ENCODE measurements at places on chromosomes 12 and 14.

DNA sequence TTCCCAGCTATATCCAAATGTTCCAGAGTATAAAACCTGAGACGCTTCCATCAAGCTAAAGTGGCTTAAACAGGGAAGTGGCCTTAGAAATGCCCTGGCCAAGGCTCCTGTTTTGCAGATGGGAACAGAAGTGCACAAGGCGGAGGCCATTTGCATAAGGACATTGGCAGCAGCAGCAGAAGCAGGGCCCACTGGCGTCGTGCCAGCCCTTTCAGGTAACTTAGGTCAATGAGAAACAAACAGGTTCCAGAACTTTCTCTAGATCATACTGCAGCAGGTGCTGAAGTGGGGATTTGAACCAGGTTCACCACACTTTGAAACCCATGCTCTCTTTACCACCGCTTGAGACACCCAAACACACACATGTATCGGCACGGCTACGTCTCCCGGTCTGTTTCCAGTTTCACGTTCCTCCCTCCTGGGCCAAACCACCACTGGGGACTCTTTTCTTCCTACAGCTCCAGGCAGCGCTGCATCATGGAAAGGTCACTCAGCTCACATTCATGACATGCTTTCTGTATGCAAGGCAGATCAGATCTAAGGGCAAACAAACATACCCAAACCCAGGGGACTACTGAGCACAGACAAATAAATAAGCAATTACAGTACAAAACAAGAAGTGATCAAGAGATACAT lies 46.0 kb upstream of the PLEKHG6 start:
- no peak for DNase-seq

DNA sequence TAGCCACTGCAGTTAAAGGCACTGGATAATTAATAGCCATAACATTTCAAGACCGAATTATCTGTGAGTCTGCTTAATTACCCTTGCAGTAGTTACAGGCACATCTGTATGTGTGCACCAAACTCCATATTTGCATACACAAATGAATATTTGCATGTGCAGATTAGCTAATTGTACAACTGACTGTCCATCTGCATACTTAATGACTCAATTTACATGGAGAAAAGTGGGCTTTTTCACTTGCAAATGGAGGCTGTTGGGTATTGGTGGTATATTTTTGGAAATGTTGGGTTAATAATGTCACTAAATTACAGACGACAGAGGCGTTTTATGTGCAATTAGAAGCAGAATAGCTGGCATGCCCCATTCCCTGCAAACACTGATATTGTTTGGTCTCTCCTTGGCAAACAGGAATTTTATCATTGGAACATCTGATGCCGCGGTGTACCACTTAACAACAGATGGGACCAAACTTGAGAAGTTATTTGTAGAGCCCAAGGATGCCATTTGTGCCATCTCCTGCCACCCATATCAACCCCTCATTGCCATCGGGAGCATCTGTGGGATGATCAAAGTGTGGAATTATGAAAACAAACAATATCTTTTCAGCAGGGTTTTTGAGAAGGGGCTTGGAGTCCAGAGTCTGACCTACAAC lies 39.6 kb downstream of the CFAP251 start:
- no peak for DNase-seq

GRCh38 chr12:58896278-58896677 lies 24.0 kb downstream of the LRIG3 start:
- no peak for DNase-seq

DNA sequence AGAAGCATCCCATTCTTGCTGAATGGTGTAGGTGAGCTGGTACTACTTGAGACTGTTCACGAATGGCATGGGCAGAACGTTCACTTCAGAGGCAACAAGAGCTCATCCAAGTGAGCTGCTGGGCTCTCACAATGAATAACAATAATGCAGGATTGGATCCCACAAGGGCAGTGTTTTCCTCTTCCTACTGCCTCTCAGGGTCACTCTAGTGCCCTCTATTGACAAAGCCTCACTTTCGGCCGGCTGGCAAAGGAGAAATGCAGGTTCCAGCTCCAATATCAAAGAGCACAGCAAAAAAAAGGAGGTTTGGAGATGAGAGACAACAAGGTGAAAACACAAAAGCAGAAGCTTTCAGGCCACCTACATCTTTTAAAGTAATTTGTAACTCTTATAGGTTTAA lies 74.6 kb upstream of the MYF6 start:
- no peak for DNase-seq

DNA sequence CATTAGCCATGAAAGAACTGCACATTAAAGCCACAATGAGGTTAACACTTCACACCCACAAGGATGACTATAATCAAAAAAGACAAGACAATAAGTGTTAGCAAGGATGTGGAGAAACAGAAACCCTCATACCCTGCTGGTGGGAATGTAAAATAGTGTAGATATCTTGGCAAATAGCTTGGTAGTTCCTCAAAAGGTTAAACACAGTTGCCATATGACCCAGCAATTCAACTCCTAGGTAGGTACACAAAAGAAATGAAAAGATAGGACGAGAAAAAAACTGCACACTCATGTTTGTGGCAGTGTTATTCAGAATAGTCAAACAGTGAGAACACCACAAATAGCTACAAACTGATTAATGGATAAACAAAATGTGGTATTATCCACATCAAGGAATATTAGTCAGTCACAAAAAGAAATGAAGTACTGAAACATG lies 93.5 kb downstream of the ATXN2 start:
- DNase-seq = no peak

- no peak for DNase-seq
Observed at GRCh38 chr12:38373784-38374183, 57.2 kb downstream of the ALG10B start.

GRCh38 chr14:73755434-73756014 lies 41.3 kb upstream of the PNMA1 start:
- DNase-seq = no peak

DNA sequence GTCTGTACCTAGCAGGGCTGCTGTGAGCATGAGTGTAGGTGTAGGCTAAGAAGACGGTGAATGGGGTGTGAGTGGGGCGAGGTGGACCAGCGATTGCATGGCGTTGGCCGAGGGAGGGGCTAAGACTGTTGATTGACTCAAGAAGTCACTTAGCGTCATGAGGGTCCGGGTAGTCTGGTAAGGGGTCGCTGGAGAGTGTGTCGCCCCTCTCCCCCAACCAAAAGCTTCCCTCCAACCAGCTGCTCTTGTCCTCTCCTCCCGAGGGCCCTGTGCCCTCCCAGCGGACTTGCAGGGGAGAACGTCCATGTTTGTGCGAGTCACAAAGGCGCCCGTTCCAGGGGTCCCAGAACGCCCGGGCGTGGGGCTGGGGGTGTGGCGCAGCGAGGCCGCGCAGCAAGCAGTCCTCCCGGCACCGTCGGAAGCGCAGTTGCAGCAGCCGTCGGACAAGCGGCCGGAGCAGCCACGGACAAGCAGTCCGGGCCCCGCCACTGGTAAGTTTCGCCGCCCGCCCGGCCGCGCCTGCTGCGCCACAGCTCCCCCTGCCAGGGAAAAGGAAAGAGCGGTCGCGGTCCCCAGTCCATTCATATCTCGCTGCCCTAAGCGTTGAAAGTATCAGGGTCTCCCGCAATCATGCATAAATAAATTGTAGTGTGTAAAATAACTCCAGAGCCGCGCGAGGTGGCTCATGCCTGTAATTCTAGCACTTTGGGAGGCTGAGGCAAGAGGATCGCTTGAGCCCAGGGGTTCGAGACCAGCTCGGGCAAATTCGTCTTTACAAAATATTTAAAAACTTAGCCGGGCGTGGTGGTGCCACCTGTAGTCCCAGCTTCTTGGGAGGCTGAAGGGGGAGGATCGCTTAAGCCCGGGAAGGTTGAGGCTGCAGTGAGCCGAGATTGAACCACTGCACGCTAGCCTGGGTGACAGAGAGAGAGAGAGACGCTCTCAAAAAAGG lies at the start of gene CCDC63:
Gene CCDC63 (plus strand): TSS at position 373 of the 952 bp plus-strand sequence. CDS start 5,968 bp downstream, outside the sequence.
- DNase-seq = no peak

DNA sequence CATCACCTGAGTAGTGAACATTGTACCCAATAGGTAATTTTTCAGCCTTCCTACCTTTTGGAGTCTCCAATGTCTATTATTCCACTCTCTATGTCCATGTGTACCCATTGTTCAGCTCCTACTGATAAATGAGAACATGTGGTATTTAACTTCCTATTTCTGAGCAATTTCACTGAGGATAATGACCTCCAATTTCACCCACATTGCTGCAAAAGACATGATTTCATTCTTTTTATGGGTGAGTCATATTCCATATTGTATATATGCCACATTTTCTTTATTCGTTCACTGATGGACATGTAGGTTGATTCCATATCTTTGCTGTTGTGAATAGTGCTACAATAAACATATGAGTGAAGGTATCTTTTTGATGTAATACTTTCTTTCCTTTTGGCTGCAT lies 16.4 kb upstream of the BTG1 start:
- DNase-seq = no peak

GRCh38 chr12:103780093-103780440 lies 61.0 kb downstream of the NT5DC3 start:
- no peak for DNase-seq

DNA sequence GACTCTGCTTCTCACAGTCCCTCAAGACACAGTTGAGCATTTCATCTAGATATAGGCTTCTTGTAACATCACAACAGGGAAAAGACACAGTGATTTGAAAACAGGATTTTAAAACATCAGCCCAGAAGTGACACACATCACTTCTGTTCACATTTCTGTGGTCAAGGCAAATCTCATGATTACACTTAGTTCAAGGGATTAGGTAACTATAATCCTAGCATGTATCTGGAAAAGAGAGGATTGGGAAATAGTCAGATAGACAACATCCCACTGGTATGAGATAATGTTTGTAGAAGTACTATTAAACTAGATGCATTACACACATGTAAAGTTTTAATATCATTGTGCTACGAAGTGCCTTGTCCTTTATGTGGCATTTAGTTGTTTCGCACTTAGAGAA lies 252.6 kb upstream of the PRKD1 start:
- DNase-seq = no peak

DNA sequence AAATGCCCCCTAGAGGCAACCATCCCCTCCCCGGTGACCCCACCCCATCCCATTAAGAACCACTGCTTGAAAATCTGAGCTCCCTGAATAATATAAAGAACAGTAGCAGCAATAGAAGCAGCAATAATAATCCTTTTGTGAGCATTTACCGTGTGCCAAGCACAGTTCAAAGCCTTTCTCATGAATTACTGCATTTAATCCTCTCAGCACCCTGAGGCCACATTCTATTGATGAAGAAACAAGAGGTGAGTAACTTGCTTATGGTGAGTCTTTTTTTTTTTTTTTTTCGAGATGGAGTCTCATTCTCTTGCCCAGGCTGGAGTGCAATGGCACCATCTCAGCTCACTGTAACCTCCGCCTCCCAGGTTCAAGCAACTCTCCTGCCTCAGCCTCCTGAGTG lies 65.0 kb downstream of the KCNK10 start:
- DNase-seq = no peak
